Cardiac fibroblast (primary cell): ENCODE measurements at places on chromosomes 1 and 21.

DNA sequence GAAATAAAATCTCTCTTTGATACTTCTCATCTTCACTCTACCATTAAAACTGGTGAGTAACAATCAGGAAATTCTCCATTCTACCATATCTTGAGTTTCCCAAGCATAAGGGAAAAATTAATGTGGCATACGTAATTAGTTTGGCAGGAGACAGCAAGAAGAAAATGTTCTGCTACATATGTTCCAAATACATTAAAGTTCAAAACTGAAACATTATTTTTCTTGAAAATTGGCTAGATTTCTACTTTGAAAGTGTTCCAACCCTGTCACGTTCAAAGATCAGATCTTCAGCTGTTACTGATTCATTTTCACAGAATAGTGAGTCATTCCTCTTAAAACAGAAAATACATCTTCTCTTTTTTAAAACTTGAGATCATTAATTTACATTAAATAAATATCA lies 48.5 kb downstream of the PIGK start:
- peak; percentile 59 for DNase-seq

- no peak for DNase-seq
These were observed 116.2 kb downstream of the HMCN1 start for GRCh38 chr1:185850366-185850765.

- no peak for DNase-seq
These were observed 277.6 kb downstream of the DSCAM start for GRCh38 chr21:40569357-40569756.

- DNase-seq = no peak
These were observed 87.9 kb upstream of the SOX13 start for GRCh38 chr1:203985044-203985443.

DNA sequence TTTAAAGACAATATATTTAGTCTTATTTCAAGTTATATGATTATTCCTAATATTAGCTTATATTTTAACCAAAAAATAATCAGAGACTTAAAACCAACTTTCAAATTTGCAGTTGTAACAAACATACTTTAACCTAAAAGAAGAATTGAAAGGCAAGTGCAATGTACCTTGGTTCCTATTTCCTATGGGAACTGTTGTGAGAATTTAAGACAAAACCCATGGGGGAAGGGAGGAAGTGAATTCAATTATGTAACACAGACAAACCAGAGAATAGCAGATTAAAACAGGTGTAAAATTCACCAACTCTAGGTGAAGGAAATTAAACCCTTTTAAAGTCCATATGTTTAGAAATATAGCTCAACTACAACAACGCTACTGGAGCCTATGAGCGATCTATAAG lies 22.6 kb upstream of the CR2 start:
- DNase-seq = no peak

DNA sequence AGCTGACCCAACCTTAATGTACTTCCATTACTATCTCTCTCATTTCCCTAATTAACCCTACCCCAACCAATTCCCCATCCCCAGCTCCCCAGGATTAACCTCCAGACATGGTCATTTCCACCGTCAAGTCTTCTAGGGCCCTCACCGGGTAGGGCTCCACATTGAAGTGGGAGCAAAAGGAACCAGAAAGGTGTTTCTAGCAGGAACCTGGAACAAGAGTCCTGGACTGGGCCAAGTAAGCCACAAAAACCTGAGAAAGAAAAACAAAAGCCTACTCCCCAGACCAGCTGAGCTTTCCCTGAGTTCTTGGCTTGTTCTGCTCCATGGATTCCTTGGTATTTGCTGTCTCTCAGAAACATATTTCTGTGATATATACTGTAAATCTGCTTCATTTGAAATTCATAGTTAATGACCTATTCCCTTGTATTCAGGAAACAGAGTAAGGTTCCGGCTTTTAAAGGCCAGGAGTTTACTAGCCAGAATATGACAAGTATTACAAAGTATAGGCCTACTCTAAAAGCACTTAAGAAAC lies 58.4 kb downstream of the SYF2 start:
- DNase-seq = no peak

- no peak for DNase-seq
These were observed 63.7 kb downstream of the DYRK1A start for GRCh38 chr21:37430184-37430821.

DNA sequence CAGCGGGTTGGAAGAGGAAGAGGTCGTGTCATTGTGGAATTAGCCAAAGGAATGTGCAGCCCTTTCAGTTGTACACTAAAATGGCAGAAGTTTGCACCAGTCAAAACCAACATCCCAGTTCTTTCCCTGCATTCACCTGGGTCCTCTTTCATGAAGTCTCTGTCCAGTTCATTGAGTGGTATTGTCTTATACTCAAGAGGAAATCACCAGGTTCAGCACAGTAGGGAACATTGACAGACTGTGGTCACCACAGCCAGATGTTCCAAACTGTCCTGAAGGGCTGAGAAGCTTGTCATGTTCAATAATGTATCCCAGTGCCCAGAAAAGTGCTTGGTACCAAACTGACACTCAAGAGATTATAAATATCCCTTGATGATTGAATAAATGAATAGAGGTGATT lies 131.6 kb downstream of the GLUL start:
- DNase-seq = no peak

- DNase-seq = no peak
These were observed 29.9 kb downstream of the KRTAP19-8 start for GRCh38 chr21:31008355-31008754.

DNA sequence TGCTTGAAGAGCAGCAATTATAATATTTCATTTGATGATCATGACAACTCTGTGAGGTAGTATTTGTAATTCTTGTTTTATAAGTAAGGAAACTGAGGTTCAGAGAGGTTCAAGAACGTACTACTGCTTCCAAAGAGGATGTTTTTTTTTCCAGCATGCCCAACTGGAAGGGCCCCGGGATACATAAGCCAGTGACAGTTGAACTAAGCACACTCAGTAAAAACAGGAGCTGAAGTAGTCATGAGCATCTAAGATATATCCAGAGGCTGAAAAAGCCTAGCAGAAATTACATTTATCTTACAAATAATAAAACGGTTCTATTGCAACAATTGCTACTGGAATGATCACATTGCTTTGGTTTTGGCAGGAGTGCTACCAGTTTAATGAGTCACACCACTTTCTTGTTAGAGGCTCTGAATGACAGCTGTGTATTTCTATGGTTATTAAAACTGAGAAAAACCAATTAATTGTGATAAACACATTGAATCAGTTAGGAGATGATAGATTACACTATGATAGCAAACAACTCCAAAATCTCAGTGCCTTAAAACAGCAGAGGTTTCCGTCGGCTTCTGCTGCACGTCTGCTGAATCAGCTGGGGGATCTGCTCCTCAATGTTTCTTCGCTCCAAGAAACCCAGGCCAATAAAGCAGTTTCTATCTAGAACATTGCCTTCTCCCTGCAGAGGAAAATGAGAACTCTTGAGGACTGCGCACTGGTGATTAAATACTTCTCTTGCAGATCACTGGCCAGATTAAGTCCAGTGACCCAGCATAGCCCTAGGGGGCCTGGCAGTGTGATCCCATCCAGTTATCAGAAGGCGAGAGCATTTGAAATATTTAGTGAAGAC lies 522.7 kb downstream of the PLPP3 start:
- peak; percentile 58 for DNase-seq

DNA sequence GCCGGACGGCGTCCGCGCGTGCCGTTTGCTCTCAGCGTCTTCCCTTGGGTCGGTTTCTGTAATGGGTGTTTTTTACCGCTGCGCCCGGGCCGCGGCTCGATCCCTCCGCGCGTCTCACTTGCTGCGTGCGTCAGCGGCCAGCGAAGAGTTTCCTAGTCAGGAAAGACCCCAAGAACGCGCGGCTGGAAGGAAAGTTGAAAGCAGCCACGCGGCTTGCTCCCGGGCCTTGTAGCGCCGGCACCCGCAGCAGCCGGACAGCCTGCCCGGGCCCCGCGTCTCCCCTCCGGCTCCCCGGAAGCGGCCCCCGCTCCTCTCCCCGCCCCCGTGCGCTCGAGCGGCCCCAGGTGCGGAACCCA lies 159.8 kb downstream of the RUNX1 start:
- DNase-seq = peak; percentile 81

DNA sequence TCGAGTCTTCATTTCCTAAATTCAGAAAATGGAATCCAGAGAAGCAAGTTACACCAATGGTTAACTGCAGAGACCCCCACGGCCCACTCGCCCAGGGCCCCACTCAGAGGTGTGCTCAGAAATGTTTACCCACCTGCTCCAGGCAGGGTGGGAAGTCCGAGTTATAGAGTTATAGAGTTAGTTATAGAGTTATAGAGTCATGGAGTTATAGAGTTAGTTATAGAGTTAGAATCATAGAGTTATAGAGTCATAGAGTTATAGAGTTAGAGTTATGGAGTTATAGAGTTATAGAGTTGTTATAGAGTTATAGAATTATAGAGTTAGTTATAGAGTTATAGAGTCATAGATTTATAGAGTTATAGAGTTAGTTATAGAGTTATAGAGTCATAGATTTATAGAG lies 31.7 kb downstream of the UBASH3A start:
- DNase-seq = no peak

DNA sequence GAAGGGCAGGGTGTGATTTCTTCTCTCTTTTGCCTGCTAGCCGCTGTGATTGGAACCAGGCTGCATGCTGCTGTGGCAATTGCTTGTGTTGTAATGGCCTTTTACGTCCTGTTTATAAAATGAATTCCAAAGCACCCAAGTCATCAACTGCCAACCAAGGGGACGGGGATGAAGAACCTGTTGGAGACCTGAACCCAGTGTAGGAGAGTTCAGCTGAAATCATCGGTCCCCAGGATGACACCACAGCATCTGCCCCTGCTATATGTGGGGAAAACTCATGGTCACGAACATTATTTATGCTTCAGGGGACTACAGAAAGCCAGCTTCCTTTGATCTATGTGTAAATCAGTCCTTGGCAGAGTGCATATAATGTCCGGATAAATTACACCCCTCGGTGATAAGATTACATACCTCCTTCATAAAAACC lies 3.8 kb downstream of the TMEM167B start:
- no peak for DNase-seq

GRCh38 chr1:205214756-205215155 lies 3.3 kb upstream of the DSTYK start:
- no peak for DNase-seq

DNA sequence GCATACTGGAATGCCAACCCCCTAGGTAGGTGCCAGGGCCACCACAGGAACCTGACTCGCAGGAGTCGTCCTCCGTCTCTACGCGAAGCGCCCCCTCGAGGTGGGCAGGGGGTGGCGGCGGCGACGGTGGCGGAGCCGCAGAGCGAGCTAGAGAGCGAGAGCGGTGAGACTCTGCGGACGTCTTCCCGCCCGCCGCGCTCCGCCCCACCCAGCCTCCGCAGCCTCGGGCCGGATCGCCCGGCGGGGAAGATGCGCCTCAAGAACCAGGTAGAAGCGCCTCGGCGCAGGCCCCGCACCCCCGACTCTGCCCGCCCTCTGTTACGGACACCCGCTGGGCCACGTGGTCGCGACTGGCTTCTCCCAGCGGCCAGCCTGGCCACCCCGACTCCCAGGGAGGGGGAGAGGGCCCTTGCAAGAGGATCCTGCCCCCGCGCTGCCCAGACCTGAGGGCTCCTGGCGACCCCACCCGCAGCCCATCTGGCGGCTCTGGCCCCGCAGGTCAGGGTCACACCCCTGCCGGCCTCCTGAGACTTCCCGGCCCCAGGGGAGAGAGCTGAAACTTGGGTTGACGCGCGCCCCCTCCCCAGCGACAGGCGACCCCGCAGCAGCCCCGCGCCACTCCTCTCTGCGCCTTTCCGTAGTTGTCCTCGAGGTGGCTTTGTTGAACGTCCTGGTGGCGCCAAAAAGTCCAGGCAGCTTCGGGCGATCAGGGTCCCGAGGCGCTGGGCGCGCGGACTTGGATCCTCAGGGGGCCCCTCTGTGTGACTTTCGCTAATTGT lies 24.4 kb upstream of the AGBL4 start:
- no peak for DNase-seq

DNA sequence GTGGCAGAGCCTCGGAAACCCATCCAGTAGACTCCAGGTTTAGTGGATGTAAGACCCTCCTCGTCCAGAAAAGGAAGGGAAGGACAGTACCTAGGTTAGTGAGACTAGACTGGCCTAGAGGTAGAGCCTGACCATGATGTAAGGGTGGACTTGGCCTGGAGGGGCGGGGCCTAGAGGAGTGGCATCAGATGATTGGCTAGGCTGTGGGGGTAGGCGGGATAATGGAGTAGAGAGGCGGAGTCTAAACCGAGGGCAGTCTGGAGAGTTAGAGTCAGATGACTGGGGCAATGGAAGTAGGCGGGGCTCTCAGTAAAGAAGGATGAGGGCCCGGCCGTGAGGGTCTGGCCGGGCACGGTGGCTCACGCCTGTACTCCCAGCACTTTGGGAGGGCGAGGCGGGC lies 70.1 kb downstream of the EPHB2 start:
- peak; percentile 33 for DNase-seq

- no peak for DNase-seq
These were observed 97.5 kb downstream of the SEC16B start for GRCh38 chr1:177872308-177872900.

DNA sequence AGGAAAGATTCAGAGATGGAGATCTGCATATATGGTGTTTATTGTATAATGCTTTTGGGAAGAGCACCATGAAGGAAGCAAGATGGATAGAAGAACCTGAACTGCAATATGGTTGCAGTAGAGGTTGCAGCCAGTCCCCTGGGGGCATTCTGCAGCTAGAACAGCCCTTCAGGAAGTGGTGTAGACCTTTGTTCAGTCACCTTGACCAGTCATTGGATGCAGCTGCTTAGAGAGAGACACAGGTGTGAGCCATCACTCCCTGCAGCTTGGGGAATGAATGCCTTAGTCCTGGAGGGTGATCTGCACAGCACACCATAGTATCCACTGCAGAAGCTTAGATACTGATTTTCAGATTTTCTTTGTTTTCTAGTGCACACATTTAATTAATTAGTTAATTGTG lies 42.3 kb downstream of the NEK7 start:
- DNase-seq = no peak

GRCh38 chr1:50422675-50422945 lies 633 bp downstream of the DMRTA2 start:
- DNase-seq = no peak

DNA sequence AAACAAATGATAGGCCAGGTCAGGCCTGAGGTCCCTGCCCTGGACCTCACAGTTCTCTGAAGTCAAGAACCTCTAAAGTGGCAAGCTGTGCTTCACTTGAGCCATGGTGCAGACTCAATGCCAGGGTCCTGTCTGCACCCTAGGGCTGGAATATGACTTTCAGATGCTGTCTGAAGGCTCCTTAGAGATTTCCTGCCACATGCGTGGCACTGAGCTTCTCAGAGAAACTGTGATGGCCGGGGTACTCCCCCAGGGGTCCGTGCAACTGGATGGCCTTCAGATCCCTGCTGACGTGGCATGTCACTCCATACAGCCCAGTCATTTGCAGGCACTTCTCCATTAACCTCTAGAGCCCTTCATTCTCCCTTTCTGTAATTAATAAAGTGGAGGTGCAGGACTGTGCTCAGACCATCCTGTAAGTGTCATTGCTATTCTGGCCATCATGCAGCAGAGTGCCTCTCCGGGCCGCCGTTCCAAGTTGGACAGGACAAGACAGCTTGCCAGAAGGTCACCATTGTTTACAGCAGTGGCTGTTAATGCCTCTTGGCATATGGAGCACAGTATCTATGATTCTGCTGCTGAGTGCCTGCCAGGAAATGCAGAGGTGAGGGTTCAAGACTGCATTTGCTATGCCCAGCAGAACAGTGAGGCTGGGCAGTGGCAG lies 205.1 kb upstream of the COA6 start:
- no peak for DNase-seq

- peak; percentile 44 for DNase-seq
These were observed 11.7 kb downstream of the KIF26B start for GRCh38 chr1:245166471-245166885.

GRCh38 chr1:1911350-1912041 lies 3.6 kb upstream of the CALML6 start:
- no peak for DNase-seq

- peak; percentile 22 for DNase-seq
These were observed 13.1 kb upstream of the UBR4 start for GRCh38 chr1:19222979-19223824.
